A549 treated with DMSO at 1 μM for 4 hours (cell line): ENCODE measurements at places on chromosomes 1 and 21. TPM values are rescaled to one million over a fixed set of nuclear protein-coding genes. Genes with fewer than 3 reads are reported as not detected.

The CSF3R gene
- total RNA-seq = not detected in 5 replicates

The ZNF593OS gene
- total RNA-seq = 0.07 to 0.78 TPM (median 0.21 TPM) in 4 of 5 replicates, not detected in the other

The KCNK1 gene
- 13.2 to 19.6 TPM (median 18.1 TPM) in 5 replicates for total RNA-seq

The MYOC gene
- not detected in 5 replicates for total RNA-seq

The GFI1 gene
- total RNA-seq = 0.14 to 0.38 TPM (median 0.23 TPM) in 5 replicates

The PRAMEF1 gene
- not detected in 5 replicates for total RNA-seq

The PPM1J gene
- total RNA-seq = 1.1 to 1.9 TPM (median 1.4 TPM) in 5 replicates

The DMAP1 gene
- 19.3 to 21.7 TPM (median 21.1 TPM) in 5 replicates for total RNA-seq

The MYBPH gene
- total RNA-seq = not detected in 5 replicates

The DNAI4 gene
- total RNA-seq = 0.27 to 1.9 TPM (median 0.74 TPM) in 5 replicates

The GNG4 gene
- total RNA-seq = 12.3 to 19.4 TPM (median 16.4 TPM) in 5 replicates

The SZT2 gene
- 4.7 to 8.4 TPM (median 8.2 TPM) in 5 replicates for total RNA-seq

The PLA2G2F gene
- not detected in 5 replicates for total RNA-seq

The BACH1 gene
- 6.3 to 12.0 TPM (median 8.3 TPM) in 5 replicates for total RNA-seq

The HCRTR1 gene
- total RNA-seq = not detected in 5 replicates

The RIMS3 gene
- total RNA-seq = 0.66 to 1.3 TPM (median 0.99 TPM) in 5 replicates

The RAD54L gene
- total RNA-seq = 9.9 to 13.7 TPM (median 11.3 TPM) in 5 replicates
